ENCODE measurements at places on chromosomes 13 and 19. TPM values are rescaled to one million over a fixed set of nuclear protein-coding genes. Genes with fewer than 3 reads are reported as not detected.

PCDH20 gene
- 10.2 TPM for total RNA-seq

DNA sequence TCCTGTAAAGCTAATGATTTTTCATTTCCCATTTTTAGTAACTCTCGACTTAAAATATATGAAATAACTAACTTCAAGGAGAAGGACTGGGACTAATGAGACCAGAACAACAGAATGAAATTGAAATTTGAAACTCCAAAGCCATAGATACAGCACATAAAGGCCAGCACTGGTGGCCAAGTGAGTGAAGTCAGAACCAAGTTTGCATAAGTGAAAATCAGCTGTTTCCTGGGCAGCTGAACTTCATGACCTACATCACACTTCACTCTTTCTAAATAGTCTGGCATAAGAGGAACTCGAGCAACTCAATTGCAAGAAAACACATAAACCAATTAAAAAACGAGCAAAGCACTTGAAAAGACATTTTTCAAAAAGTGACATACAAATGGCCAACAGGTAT, 84.5 kb downstream of the DCLK1 start:
- no peaks in the 10 kb centered on the region for H3K36me3 ChIP-seq
- no peak for DNase-seq
- no peak overlapping the region for H3K27ac ChIP-seq
- no peaks in the 10 kb centered on the region for H3K27me3 ChIP-seq

SEMA6B gene
- total RNA-seq = 2.9 TPM

DNA sequence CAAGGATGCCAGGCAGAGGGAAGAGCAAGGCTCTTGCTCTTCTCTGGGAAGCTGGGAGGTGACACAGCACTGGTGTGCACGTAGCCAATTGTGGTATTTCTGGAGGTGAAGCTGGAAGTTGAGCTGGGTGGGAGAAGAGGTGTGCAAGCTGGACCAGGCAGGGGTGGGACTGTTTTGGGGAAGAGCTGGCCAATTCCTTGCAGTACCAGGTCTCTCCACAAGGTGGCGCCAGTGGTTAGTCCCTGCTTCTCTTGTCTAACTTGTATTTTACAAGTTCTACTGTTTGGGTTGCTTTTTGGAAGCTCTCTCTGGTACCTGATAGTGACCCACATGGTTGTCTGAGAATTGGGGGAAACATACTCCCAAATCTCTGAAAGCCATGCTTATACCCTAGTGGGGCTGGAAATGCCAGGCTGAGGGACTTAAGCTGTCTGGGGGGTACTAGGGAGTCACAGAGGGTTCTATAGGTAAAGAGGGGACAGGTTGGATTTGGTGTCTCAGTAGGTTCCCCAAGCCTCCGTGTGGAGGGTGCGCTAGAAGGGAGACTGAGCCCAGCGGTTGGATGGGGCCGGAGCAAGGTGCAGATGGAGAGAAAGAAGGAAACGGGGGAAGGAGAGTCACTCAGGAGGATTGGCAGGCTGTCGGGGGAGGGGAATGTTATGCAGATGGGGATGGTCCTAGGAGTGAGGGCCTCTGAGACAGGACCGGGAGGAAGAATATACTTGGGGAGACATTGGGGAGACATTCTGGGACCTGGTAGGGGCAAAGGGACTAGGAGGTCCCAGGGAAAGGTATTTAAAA, 3.0 kb downstream of the HPN start:
- H3K4me3 ChIP-seq = no peak overlapping the region
- H3K4me1 ChIP-seq = peaks cover 16% of the 10 kb centered on the region
- DNase-seq = peak; percentile 54

DNA sequence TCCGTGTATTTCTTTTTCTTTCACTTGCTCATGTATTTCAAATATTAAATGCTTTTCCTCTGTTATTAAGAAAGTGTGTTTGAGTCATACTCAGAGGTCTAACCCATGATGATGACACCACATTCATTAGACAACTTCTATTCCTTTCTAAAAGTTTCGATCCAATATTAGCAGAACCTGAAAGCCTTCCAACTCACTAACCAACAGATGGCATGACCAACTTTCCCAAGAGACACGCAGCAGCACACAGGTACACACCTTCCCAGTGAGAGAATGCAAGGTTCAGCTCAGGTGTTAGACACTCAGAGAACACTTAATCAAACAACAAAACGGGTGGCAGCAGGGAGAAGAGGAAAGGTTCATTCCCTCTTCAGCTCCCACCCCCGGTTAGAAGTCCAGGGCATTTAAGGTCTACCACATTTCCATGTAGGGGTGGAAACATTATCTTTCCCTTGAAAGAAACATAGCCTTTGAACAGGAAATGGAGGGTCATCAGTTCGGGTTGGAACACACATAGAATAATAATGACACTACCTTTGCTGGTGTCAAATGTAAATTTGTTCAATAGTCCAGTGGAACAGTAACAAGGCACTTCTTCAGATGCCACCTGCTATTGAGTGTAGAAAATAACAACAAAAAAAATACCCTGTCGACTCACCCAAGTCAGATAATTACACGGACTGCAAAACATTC, 404.2 kb downstream of the COG6 start:
- H3K4me3 ChIP-seq = no peak overlapping the region
- peak overlapping the region; percentile 76 for H3K27ac ChIP-seq
- H3K27me3 ChIP-seq = no peaks in the 10 kb centered on the region
- peaks cover 14% of the 10 kb centered on the region for H3K4me1 ChIP-seq

GRCh38 chr19:43936188-43936587, 1.1 kb upstream of the ZNF45 start:
- H3K27ac ChIP-seq = no peak overlapping the region
- H3K27me3 ChIP-seq = no peaks in the 10 kb centered on the region
- no peak for DNase-seq
- H3K4me3 ChIP-seq = no peak overlapping the region

DNA sequence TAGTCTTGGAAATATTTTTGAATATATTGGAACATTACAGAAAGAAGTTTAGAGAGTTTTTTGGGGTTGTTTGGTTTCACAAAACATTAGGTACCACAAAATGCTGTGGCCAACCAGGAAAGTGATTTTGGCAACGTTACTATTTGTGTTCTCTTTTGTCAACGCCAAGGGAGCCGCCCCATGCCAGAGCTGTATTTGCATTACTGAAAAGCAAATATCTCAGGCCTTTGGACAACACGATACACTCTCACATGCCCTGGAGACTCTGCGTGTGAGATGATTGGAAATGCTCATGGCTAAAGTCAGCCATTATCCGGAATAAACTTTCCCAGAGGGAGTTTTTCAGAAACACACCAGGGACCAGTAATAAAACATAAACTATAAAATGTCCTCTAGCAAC, 324.6 kb downstream of the SHISA2 start:
- no peaks in the 10 kb centered on the region for H3K4me1 ChIP-seq
- no peak overlapping the region for H3K4me3 ChIP-seq
- H3K27me3 ChIP-seq = peaks cover 3% of the 10 kb centered on the region
- H3K27ac ChIP-seq = no peak overlapping the region
- peak; percentile 18 for DNase-seq
- H3K36me3 ChIP-seq = no peaks in the 10 kb centered on the region

- H3K27ac ChIP-seq = no peak overlapping the region
- DNase-seq = peak; percentile 6
- no peaks in the 10 kb centered on the region for H3K36me3 ChIP-seq
- H3K27me3 ChIP-seq = no peaks in the 10 kb centered on the region
- no peak overlapping the region for H3K4me3 ChIP-seq
Observed at GRCh38 chr13:94061301-94061700, 418.2 kb downstream of the DCT start.

DNA sequence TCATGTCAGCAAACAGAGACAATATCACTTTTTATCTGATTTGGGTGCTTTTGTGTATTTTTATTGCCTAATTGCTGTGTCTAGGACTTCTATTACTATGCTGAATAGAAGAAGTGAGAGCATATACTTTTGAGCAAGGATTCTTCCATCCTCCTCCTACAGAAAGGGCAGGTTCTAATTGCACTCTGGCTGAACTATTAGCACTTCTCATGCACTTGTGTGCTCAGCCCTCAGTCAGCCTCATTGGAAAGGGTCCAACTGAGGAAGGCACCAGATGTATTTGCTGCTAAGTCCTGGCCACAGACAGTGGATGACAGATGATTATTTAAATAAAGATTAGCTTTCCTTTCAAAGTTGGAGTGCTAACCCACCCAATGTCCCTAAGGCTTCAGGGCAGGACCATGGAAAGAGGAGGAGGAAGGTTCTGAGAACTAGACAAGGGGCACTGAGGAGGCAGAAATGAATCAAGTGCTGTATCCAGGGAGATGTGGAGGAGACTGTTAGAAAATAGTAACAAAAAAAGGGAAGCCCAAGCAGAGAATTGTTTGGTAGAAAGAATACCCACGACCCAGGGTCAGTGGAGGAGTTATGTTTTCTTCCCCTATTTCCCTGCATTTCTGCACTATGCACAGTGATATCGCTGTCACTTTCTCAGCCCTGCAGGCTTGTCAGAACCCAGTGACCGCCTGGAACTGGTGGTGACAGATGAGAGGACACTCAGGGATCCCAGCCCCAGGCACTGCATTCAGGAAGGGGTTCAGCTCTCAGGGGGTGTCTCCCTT, 8.0 kb downstream of the LILRB4 start:
- H3K4me3 ChIP-seq = no peak overlapping the region
- H3K4me1 ChIP-seq = no peaks in the 10 kb centered on the region
- H3K27me3 ChIP-seq = no peaks in the 10 kb centered on the region
- DNase-seq = no peak

- H3K4me1 ChIP-seq = no peaks in the 10 kb centered on the region
- DNase-seq = no peak
- peak overlapping the region; percentile 74 for H3K4me3 ChIP-seq
- H3K36me3 ChIP-seq = no peaks in the 10 kb centered on the region
- no peak overlapping the region for H3K27ac ChIP-seq
- H3K27me3 ChIP-seq = peaks cover 10% of the 10 kb centered on the region
Observed at GRCh38 chr13:33349288-33349985, 63.9 kb upstream of the STARD13 start.

LILRA6 gene
- not detected for total RNA-seq

- no peaks in the 10 kb centered on the region for H3K27me3 ChIP-seq
- H3K36me3 ChIP-seq = no peaks in the 10 kb centered on the region
- H3K4me3 ChIP-seq = no peak overlapping the region
- DNase-seq = no peak
- H3K4me1 ChIP-seq = no peaks in the 10 kb centered on the region
Observed at GRCh38 chr13:101618440-101619187, 166.1 kb downstream of the ITGBL1 start.

- no peak overlapping the region for H3K27ac ChIP-seq
- H3K4me3 ChIP-seq = no peak overlapping the region
- peak; percentile 86 for DNase-seq
- no peaks in the 10 kb centered on the region for H3K27me3 ChIP-seq
- H3K4me1 ChIP-seq = peaks cover 3% of the 10 kb centered on the region
Observed at GRCh38 chr19:49937750-49938381, 8.6 kb upstream of the NUP62 start.

DNA sequence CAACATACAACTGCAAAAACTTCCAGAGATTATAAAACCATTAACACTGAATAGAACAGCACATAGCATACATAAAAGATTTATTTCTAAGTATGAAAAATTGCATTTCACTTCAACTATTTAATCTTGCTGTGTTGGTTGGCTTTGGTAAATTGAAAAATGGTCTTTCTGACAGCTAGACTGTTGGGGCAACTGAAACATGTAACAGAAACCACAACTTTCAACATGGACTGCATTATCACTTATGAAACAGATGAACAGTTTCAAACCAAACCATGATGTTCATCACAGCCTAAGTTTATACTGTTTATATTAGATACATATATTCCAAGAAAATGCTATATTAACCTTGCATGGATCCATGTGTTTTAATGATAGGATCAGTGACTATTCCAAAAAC, 324.1 kb upstream of the PCDH9 start:
- H3K27ac ChIP-seq = no peak overlapping the region
- no peaks in the 10 kb centered on the region for H3K36me3 ChIP-seq
- DNase-seq = no peak
- no peak overlapping the region for H3K4me3 ChIP-seq
- H3K27me3 ChIP-seq = no peaks in the 10 kb centered on the region
- no peaks in the 10 kb centered on the region for H3K4me1 ChIP-seq

ZNF583 gene
- 11.8 TPM for total RNA-seq

C19orf73 gene
- not detected for total RNA-seq

GRCh38 chr13:110157718-110158117, 149.2 kb downstream of the COL4A1 start:
- DNase-seq = no peak
- H3K36me3 ChIP-seq = no peaks in the 10 kb centered on the region
- no peak overlapping the region for H3K27ac ChIP-seq

ZNF761 gene
- total RNA-seq = 28.1 TPM

GRCh38 chr13:21569686-21570085, 34.3 kb downstream of the MICU2 start:
- H3K4me1 ChIP-seq = no peaks in the 10 kb centered on the region
- no peaks in the 10 kb centered on the region for H3K27me3 ChIP-seq
- H3K4me3 ChIP-seq = no peak overlapping the region

DNA sequence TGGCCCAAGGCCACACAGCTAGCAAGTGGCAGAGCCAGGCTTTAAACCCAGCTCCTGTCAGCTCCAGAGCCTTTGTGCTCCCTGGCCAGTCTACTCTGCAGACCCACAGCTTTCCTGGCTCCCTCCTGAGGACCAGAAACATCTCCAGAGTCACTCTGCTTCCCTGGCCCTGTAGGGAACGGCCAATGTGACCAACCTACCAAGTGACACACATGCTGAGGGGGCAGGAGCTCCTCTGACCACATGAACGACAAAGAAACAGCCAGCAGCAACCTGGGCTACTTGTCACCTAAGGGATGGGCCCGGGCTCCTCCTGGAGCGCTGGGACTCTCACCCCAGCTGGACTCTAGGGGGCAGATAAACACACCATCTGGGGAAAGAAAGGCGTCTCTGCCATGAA, 19.3 kb downstream of the PEG3 start:
- H3K4me3 ChIP-seq = no peak overlapping the region
- no peaks in the 10 kb centered on the region for H3K36me3 ChIP-seq
- H3K27me3 ChIP-seq = no peaks in the 10 kb centered on the region
- no peaks in the 10 kb centered on the region for H3K4me1 ChIP-seq

Measured in hepatocyte (in vitro differentiated cells).